ENCODE measurements at places on chromosomes 5 and 9. TPM values are rescaled to one million over a fixed set of nuclear protein-coding genes. Genes with fewer than 3 reads are reported as not detected.

The SLC34A3 gene
- total RNA-seq: 0.07 TPM

The HAVCR2 gene
- total RNA-seq: 0.52 TPM

The ACER2 gene
- 3.0 TPM for total RNA-seq

The DENND1A gene
- total RNA-seq: 13.4 TPM

The PPP3R2 gene
- total RNA-seq: not detected

The FABP6 gene
- total RNA-seq: 1.1 TPM

The IRX1 gene
- total RNA-seq: not detected

The TAF11L5 gene
- not detected for total RNA-seq

The PTGDS gene
- total RNA-seq: 1.4 TPM

The SLC1A1 gene
- 1.1 TPM for total RNA-seq

The FRRS1L gene
- 0.22 TPM for total RNA-seq

The OLFML2A gene
- total RNA-seq: 34.4 TPM

The SPATA31C1 gene
- not detected for total RNA-seq

The FGD3 gene
- 0.18 TPM for total RNA-seq

The SPATA31D4 gene
- total RNA-seq: not detected

The FAT2 gene
- total RNA-seq: not detected

The IFNK gene
- total RNA-seq: not detected

The QRFP gene
- not detected for total RNA-seq

The FAM78A gene
- 0.44 TPM for total RNA-seq

The C6 gene
- total RNA-seq: not detected

The HTR4 gene
- not detected for total RNA-seq

The KCNV2 gene
- total RNA-seq: not detected

The GCNT4 gene
- 0.33 TPM for total RNA-seq

The FLT4 gene
- total RNA-seq: 3.0 TPM

The LRRC8A gene
- total RNA-seq: 180 TPM

The PCDHA13 gene
- 0.07 TPM for total RNA-seq

The WNT8A gene
- total RNA-seq: not detected

The C8G gene
- total RNA-seq: 1.4 TPM

The SLC12A2 gene
- total RNA-seq: 10.5 TPM

The ZNF474 gene
- total RNA-seq: 0.21 TPM

The SH3TC2 gene
- total RNA-seq: 0.48 TPM

The CDX1 gene
- total RNA-seq: not detected

The FSTL4 gene
- total RNA-seq: 6.0 TPM

The NDOR1 gene
- total RNA-seq: 16.0 TPM

The FOXE1 gene
- 2.3 TPM for total RNA-seq

The TEX48 gene
- not detected for total RNA-seq

The FAM53C gene
- 17.4 TPM for total RNA-seq

Measured in A549 treated with dexamethasone at 1 μM for 4 hours (cell line).